ENCODE measurements at places on chromosomes 5 and 9.

- DNase-seq = no peak
Measured at GRCh38 chr9:97517331-97518089, 16.0 kb downstream of the TMOD1 start.

DNA sequence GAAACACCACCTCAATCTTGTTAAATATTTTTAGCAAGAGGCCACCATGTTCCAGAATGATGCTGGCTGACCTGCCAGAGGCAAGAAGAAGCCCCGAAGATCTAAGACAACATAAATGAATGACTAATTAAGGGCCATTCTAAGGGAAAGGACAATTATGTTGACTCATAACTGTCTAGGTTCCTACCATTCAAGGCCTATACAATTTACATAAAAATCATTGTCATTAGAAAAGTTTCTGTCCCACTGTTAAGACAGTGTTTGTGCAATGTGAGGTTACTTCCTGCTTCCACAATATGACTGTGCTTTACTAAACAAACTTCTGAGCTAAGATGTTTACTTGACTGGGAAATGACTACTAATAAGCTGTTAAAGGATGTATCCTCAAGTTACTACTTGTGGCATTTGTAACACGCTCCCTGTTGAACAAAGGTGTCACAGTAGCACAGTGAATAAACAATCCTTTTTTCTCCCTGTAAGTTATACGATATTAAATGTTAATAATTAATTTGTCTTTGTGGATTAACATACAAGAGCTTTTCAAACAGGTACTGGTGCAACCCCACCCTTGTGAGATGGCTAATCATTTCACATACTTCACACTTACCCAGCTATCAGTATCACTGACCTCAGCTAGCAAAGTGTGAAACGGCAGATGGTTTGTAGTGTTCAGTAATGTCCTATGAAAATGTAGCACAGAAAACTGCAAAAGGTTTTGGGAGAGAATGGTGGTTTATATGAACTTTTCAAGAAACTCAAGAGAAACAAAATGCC, 195.8 kb downstream of the EFNA5 start:
- no peak for DNase-seq

- DNase-seq = no peak
Measured at GRCh38 chr9:98024702-98025101, 31.8 kb upstream of the NANS start.

GRCh38 chr5:636951-637350, 24.8 kb downstream of the CEP72 start:
- no peak for DNase-seq

DNA sequence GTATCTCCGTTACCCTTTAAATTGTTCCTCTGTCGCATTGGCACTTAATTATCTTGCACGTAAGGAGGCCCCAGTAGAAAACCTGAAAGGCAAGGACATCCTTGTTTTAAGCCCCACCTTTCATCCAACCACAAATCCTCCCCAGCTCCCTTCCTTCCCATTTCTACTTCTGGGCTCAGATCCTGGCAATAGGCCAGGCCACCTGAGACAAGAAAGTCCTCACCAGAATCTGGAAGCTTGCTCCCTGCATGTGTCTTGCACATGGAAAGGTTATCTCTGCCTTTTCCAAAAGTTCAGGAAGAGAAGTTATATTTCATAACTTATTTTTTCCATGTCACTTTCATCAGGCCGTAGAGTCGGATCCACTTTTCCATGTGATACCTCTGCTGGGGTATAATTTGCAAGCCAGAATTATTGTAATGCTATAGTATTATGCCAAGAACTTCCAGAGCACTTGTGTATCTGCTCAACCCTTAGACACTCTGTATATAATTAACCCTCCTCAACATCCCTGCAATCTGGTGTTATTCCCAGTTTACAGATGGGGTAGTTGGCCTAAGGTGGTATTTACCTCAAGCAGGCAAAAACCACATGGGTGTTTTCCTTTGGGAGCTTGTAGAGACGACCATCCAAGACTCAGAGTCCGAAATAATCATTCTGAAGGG, 2.6 kb upstream of the SHB start:
- no peak for DNase-seq

- no peak for DNase-seq
Measured at GRCh38 chr9:116447934-116448333, 239.2 kb upstream of the TRIM32 start.

- no peak for DNase-seq
Measured at GRCh38 chr5:10772901-10773585, 12.0 kb upstream of the DAP start.

- no peak for DNase-seq
Measured at GRCh38 chr9:100286257-100286656, 66.5 kb downstream of the TEX10 start.

DNA sequence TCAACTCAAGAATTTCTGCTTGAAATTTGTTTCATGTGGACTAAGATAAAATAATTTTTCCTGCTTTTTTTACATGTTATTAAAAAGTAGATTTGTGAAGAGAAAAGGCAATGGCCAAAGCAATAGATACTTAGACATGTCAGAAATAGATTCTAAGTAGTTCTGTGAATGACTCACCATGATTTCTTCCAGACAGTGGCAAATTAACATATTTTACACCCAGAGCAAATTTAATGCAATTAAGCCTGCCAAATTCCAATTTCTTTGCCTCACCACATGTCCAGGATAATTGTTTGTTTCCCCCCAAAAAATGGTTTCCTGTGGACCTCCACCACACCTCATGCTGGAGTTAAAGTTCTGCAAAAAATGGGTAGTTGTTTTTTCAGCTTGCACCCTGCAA, 651.4 kb downstream of the CETN3 start:
- no peak for DNase-seq

- no peak for DNase-seq
Measured at GRCh38 chr5:142692321-142692894, 6.5 kb upstream of the FGF1 start.

GRCh38 chr9:93258818-93259489, 75.0 kb downstream of the WNK2 start:
- no peak for DNase-seq

DNA sequence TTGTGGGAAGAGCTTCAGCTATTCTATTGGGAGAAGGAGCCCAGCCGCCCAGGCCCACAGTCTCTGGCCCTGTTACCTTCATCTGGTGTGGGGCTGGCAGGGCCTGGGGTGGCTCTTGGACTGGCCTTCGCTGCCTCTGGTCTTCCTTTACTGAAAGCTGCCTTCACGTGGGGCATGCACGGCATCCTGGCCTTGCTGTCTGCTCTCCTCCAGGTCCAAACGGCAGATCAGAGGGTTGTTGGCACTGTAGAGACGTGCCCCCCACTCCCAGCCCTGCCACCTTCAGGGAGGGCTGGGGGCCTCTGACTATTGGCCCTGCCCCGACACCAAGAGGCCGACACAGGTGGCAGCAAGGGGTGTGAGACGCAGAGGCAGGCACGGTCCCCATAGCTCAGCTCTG, 291.3 kb upstream of the IRX1 start:
- DNase-seq = no peak

DNA sequence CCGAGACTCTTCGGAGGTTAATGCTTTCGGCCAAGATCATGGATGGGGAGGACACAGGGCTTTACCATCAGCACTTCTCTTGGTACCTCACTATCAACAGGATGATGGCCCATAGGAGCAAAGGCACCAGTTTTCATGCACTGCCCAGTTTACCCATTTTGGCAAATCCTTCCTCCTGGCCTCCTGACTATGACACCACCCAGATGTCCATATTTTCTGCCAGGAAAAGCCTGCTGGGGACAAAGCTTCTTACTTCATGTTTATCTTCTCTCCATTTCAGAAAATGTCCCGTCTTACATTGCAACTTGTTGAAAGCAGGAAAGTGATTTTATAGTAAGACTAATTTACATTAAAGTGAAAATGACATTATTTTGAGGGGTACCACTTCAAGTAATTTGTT, 61.4 kb upstream of the GAS1 start:
- no peak for DNase-seq

DNA sequence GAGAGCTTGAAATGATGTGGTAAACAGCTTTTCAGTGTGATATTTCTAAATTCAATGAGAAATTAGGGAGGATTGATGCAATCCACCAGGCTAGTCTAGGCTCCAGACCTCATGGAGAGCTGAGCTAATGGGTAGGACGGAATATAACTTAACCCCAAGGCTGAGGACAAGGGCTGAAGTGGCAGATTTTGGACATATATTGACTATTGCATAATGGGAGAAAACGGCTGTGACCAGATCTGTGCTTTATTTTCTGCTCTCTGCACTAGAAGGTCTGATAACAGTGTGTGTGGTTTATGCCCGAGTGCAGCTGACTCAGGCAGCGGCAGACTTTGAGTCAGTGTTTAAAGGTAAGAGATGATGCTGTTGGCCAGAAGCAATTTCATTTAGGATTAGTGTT, 70.6 kb downstream of the ACTBL2 start:
- no peak for DNase-seq

GRCh38 chr5:172785429-172786088, 14.6 kb upstream of the DUSP1 start:
- no peak for DNase-seq

GRCh38 chr5:149878371-149878770, 66.2 kb downstream of the PDE6A start:
- DNase-seq = no peak

GRCh38 chr5:100797861-100798260, 105.2 kb downstream of the ST8SIA4 start:
- no peak for DNase-seq

GRCh38 chr9:72540348-72540873, 19.0 kb downstream of the TMC1 start:
- no peak for DNase-seq

DNA sequence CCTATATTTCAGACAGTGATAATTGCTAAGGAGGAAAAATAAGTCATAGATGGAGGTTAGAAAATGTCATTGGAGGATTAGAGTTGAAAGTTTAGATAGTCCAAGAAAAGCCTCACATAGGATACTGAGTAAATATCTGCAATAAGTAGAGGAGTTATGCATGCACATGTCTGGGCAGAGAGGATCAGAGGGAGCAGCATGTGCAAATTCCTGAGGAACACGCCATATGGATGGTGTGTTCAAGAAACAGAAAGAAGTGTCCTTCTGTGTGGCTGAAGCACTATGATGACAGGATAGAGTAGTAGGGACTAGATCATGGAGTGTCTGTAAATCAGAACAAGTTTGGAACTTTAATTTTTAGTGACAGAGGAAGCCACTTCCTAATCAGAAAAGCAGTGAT, 52.2 kb downstream of the SGCD start:
- no peak for DNase-seq

Measured in activated T-cell treated with anti-CD3 and anti-CD28 coated beads, Interleukin-2, amount 50 U/mL, for 72 hours (primary cell).